WTC11 (cell line): ENCODE measurements at places on chromosomes 11 and 22. TPM values are rescaled to one million over a fixed set of nuclear protein-coding genes. Genes with fewer than 3 reads are reported as not detected.
A peak's percentile ranks its signal among the peaks of the same experiment; 100 is the strongest.

Gene GLYATL1
- total RNA-seq: 5.4 to 9.4 TPM (median 7.3 TPM) in 3 replicates

DNA sequence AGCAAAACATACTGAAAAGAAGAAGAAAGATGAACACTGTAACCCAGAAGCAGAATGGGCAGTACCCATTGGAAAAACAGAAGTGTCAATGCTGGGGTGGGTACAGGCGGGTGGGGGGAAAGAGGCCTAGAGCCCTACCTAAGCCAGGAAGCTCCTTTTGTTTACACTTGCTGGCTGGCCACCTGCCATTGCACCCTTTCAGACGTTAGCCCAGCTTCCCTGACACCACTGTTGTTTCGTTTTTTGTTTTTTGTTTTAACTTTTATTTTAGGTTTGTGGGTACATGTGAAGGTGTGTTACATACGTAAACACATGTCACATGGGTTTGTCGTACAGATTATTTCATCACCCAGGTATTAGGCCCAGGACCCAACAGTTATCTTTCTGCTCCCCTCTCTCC lies 55.4 kb downstream of the PLEKHA7 start:
- H3K27me3 ChIP-seq: no peaks in the 10 kb centered on the region
- H3K27ac ChIP-seq: no peak overlapping the region
- peaks cover 36% of the 10 kb centered on the region for H3K4me1 ChIP-seq
- H3K4me3 ChIP-seq: no peak overlapping the region

- no peak for DNase-seq
- no peaks in the 10 kb centered on the region for H3K36me3 ChIP-seq
Measured at GRCh38 chr11:120914601-120915000, 109.3 kb upstream of the TBCEL start.

DNA sequence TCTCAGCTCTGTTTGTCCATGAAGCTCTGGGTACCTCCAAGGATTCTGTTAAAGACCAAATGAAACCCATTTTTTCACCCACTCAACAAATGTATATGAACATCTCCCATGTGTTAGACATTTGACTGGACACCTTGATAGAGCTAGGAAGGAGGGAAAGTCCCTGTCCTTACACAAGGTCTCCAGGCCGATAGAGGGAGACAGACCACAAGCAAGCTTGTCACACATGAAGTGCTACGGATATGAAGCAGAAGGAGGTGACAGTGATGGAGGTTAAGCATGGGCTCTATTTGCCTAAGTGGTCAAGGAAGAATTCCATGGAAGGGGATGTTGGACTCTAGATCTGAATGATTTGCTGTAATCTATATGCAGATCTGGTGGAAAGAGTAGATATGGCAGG lies 138.5 kb downstream of the MYO18B start:
- H3K27me3 ChIP-seq: no peaks in the 10 kb centered on the region
- no peaks in the 10 kb centered on the region for H3K36me3 ChIP-seq
- H3K4me1 ChIP-seq: peaks cover 12% of the 10 kb centered on the region
- DNase-seq: no peak
- no peak overlapping the region for H3K4me3 ChIP-seq

Gene USP28
- 129 to 142 TPM (median 138 TPM) in 3 replicates for total RNA-seq

- no peaks in the 10 kb centered on the region for H3K27me3 ChIP-seq
- H3K27ac ChIP-seq: peak overlapping the region; percentile 78
- H3K4me1 ChIP-seq: peaks cover 25% of the 10 kb centered on the region
- DNase-seq: peak; percentile 29
Measured at GRCh38 chr11:131546218-131546895, 175.9 kb downstream of the NTM start.

DNA sequence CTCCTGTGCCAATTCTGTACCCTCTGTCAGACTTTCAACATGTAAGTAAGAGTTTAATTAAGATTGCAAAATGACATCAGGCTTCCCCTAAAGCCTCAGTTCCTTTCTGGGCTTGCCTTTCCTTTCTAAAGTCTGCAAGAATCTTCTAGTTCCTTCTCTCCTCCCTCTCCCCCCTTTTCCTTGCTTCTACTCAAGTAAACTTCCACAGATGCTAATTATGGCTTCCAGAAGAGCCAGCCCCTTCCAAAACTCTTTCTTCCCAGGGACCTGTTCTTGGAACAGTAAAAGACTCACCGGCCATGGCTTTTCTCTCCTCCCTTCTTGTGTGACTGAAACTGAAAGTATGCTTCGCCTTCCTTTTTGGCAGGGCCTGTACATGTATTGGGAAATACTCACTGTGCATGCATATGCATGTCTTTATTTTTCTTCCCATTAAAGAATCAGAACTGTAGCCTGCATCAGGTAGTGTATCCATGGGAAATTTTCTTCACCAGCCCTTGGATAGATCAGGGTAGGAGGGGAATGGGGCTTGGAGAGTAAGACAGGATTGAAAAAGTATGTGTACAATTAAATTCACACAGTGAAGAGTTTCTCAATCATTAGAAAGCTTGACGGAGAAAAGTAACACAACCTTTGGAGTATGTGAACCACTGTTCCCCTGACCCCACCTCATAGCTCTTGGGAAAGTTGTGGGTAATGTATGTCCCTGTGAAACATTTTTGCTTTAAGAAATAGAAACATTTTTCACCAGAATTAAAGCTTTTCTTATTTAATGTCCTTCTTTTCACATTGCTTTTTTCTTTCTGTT lies at the start of gene CASP1:
Gene CASP1, minus strand, starts transcription at position 332 of the 808 bp plus-strand sequence. Its CDS starts 31 bp downstream, at position 301.
- H3K27ac ChIP-seq: peak within 1 kb of the TSS; percentile 6; the same call in 1 of the 2 replicates
- H3K27me3 ChIP-seq: no peaks in the 10 kb centered on the region
- H3K4me1 ChIP-seq: peaks cover 6% of the 10 kb centered on the region
- DNase-seq: no peak
- H3K4me3 ChIP-seq: no peak within 1 kb of the TSS

- DNase-seq: no peak
- H3K4me1 ChIP-seq: peaks cover 30% of the 10 kb centered on the region
- no peak overlapping the region for H3K27ac ChIP-seq
- no peaks in the 10 kb centered on the region for H3K36me3 ChIP-seq
Measured at GRCh38 chr11:87574193-87574592, 536.5 kb downstream of the TMEM135 start.

- H3K36me3 ChIP-seq: no peaks in the 10 kb centered on the region
- H3K27ac ChIP-seq: no peak overlapping the region
- H3K4me1 ChIP-seq: no peaks in the 10 kb centered on the region
- DNase-seq: no peak
- H3K27me3 ChIP-seq: peaks cover 3% of the 10 kb centered on the region; the same call in 1 of the 2 replicates
- H3K4me3 ChIP-seq: no peak overlapping the region
Measured at GRCh38 chr11:1047595-1048156, 11.2 kb upstream of the MUC6 start.

- H3K4me1 ChIP-seq: peaks cover 33% of the 10 kb centered on the region
- H3K27ac ChIP-seq: no peak overlapping the region
- H3K27me3 ChIP-seq: peaks cover 3% of the 10 kb centered on the region; the same call in 1 of the 2 replicates
- no peaks in the 10 kb centered on the region for H3K36me3 ChIP-seq
- DNase-seq: no peak
Measured at GRCh38 chr11:127056338-127056971, 55.9 kb upstream of the KIRREL3 start.

DNA sequence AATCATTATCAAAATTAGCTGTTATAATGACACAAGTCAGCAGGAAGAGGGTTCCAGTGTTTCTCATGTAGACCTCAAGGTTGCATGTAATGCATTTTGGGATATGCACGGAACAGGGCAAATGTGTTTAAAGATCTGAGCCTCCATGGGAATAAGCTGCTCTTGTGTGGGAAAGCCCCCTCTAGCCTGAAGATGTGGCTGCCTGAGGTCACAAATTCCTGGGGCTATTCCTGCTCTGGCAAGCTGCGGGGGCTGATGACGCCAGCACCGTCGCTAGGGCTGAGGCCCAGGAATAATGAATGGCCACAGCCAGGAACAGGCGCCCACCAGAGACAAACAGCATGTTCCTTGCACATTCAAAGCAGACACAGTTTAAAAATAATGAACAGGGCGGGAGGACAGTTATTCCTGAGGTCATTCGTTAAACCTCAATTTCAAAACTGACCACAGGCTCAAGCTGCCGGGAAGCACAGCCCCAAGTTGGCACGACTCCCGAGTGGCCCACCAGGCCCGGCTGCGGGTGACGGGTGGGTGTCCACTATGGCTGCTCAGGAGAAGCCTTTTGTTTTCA lies 11.7 kb downstream of the OSBPL5 start:
- no peak overlapping the region for H3K4me3 ChIP-seq
- no peaks in the 10 kb centered on the region for H3K36me3 ChIP-seq
- peak overlapping the region; percentile 57; the same call in 1 of the 2 replicates for H3K27ac ChIP-seq
- DNase-seq: no peak
- no peaks in the 10 kb centered on the region for H3K27me3 ChIP-seq

Gene GPR83
- 0.23 to 0.48 TPM (median 0.42 TPM) in 3 replicates for total RNA-seq

Gene PTGDR2
- total RNA-seq: 0.07 to 0.14 TPM (median 0.14 TPM) in 3 replicates

DNA sequence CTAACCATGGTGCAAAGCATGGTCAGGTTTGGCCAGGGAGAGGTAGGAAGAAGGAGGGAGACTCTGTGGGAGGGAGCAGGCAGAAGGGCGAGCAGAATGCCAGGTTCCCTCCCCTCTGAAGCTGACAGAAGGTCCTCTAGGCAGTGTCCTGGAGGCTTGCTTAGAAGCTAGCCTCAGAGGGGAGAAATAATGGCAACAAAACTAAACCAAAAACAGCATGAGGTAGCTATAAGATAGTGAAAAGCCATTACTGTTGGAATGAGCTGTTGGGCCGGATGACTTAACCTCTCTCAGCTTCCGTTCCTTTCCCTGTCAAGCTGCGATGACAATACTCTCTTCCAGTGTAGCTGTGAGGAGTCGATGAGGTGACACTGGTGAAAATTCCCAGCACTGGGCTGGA lies 36.6 kb downstream of the RASSF10 start:
- DNase-seq: no peak
- peaks cover 7% of the 10 kb centered on the region for H3K36me3 ChIP-seq
- H3K4me1 ChIP-seq: peaks cover 8% of the 10 kb centered on the region
- no peak overlapping the region for H3K4me3 ChIP-seq
- no peaks in the 10 kb centered on the region for H3K27me3 ChIP-seq
